ENCODE measurements at places on chromosomes 1 and 21. TPM values are rescaled to one million over a fixed set of nuclear protein-coding genes. Genes with fewer than 3 reads are reported as not detected.

CELA2B gene
- total RNA-seq, result not detected

AK2 gene
- total RNA-seq, result 148 TPM

AADACL4 gene
- total RNA-seq, result not detected

PTPN22 gene
- total RNA-seq, result 65.8 TPM

All from activated naive CD4-positive, alpha-beta T cell treated with anti-CD3 and anti-CD28 coated beads, Interleukin-2, amount 10 ng/mL, durations not matched to agents 5 hours and 36 hours (primary cell).